ENCODE measurements at places on chromosomes 16 and 17.
A peak's percentile ranks its signal among the peaks of the same experiment; 100 is the strongest.

DNA sequence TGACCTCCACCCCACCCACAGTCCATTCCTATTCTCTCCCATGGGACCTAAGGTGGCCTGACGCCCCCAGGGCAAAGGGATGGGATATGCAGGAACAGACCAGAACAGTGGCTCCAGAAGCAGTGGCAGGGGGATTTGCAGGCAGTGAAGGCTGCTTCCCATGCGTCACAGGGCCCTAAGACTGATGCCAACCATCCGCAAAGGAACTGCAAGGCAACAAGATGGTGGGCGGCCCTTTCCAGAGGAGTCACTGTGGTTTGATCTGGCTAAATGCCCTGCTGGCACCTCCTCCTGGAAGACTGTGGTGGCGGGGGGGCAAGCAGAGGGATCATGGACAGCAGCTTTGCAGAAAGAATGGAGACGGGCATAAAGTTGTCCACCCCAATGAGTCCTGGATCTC is 4.4 kb upstream of the SLC39A11 start:
- no peak for DNase-seq

DNA sequence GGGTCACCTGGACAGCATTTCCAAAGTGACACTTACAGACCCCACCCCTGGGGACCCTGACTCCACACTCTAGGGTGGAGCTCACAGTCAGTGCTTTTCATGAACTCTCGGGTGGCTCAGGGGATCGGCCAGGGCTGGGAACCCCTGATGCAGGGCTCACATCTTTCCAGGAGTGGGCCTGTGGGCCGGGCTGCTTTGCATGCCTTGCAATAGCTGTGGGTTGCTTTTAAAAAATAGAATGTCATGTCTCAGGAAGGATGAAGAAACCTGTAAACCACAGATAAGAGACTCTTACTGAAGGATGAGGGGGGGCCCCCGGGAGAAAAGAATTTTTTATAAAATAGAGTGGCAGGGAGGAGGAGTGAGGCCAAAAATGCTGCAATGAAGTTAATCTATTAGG is 40.2 kb downstream of the RBFOX3 start:
- no peak for DNase-seq

DNA sequence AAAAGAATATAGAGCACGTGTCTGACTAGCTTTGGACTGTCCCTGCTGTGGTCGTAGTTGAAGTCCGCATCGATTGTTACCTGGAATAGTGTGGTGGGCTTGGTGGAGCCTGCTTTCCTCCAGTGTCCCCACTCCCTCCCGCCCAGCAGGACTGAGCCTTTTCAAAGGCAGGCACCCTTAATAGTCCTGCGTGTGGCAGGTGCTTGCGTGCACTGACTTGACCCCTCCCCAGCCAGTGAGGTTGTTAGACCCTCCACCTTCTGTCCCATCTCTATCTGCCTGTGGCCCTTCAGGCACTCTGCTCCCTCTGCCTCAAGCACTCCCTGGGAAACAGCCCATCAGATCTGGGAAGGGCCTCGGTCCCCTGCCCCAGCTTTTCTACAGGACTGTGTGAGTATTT is 36.6 kb downstream of the TMEM11 start:
- no peak for DNase-seq

- DNase-seq = peak; percentile 49
These were observed 6.0 kb upstream of the IGFBP4 start for GRCh38 chr17:40437095-40437732.

- peak; percentile 18 for DNase-seq
These were observed 53.0 kb upstream of the MEAK7 start for GRCh38 chr16:84557504-84557903.

GRCh38 chr16:70686376-70687101 is 686 bp upstream of the MTSS2 start:
- no peak for DNase-seq

DNA sequence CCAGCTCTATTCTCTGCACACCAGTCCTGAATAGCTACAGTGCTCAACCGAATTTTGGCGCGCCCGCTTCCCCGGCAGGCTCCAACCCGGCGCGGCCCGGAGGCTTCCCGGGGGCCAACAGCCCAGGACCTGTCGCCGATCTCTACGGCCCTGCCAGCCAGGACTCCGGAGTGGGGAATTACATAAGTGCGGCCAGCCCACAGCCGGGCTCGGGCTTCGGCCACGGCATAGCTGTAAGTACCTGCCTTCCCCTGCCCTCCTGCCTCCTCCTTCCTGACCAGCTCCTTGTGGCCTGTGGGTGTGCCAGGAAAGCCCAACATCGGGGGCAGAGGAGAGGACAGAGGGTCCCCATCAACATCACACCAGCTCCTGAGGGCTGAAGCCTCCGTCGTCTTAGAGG is 70.2 kb downstream of the CCDC182 start:
- DNase-seq = no peak

GRCh38 chr17:76417499-76418143 is 33.2 kb downstream of the SPHK1 start:
- no peak for DNase-seq

DNA sequence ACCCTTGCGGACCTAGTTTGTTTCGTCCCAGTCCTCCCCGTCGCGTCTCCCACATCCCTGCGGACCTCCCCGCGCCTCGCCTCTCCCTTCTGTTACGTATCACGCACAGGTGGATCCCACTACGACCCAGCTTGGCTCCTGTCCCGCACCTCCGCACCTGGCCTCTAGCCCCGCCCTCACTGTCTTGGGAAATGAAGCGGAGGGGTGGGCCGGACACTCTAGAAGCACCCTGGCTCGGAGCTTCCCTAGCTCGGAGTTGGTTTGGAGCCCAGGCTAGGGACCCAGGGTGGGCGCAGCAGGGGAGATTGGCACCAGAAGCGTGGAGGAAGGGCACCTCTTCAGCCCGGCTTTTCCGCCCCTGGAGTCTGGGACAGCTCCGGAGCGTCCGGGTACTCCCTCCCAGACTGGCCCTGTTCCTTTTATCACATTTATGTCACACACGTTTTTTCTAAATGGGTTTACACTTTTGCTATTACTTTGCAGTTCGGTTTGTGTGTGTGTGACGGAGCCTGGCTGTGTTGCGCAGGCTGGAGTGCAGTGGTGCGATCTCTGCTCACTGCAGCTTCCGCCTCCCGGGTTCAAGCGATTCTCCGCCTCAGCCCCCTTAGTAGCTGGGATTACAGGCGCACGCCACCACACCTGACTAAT is 1.4 kb upstream of the CEMP1 start:
- peak; percentile 20 for DNase-seq

- DNase-seq = peak; percentile 82
These were observed 543 bp downstream of the STX4 start for GRCh38 chr16:31033709-31034492.

DNA sequence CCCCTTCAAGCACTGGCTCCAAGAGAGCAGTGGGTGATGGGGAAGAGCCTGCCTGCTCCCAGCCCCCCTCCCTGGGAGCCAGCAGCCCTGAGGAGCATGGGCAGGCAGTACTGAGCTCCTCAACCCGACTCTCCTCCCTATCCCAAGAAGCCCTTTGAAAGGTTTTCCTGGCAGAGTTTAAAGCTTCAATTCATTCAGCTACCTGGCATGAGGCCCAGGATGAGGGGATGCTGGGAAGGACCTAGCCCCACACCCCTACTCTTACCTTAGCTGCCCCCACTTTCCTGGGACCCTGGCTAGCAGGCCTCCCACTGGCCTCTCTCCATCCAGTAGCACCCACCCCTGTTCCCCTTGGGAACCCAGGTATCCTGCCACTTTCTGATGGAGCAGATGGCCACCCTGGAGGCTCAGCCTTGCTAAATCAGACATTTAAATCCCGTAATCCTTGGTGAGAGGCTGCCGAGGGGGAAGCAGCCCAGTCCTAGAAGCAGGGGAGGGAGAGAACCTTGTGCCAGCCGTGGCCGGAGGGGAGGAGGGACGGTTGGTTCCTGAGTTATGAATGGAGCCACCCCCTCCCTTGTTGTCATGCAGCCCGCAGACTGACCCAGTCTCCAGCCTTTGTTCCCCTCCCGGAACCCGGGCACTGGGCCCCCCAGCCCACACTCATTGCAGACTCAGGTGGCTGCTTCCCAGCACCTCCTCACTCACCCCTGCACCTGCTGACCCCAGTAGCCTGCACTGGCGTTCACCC is 17.1 kb downstream of the ATP1B2 start:
- DNase-seq = no peak

DNA sequence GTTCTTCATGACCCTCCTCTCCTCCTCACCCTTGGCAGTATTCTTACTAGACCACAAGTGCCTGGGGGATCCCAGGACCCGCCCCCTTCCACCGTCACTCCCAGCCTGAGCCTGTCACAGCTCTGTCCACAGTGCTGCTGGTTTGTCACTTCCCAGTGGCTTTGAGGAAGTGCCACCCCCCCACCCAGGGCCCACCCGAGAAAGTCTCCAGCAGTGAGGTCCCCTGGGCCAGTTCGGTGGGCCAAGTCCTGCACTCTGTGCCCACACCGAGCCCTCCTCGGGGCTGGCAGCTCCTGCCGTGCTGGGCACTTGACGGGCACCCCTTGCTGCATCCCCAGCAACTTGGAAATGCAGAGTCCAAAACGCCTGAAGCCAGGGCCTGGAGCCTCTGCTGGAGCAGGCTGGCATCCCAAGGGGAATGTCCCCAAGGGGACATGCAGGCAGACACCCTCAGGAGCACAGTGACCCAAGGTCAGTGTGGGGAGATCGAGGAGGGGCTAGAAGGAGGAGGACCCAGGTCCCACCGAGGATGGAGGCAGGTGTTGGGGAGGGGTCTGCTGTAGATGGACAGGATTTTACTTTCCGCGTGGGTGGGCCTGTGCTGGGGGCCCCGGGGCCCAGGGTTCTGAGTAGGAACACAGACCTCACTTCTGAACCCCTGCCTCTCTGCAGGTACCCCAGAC is 15.5 kb downstream of the MMP15 start:
- DNase-seq = no peak

DNA sequence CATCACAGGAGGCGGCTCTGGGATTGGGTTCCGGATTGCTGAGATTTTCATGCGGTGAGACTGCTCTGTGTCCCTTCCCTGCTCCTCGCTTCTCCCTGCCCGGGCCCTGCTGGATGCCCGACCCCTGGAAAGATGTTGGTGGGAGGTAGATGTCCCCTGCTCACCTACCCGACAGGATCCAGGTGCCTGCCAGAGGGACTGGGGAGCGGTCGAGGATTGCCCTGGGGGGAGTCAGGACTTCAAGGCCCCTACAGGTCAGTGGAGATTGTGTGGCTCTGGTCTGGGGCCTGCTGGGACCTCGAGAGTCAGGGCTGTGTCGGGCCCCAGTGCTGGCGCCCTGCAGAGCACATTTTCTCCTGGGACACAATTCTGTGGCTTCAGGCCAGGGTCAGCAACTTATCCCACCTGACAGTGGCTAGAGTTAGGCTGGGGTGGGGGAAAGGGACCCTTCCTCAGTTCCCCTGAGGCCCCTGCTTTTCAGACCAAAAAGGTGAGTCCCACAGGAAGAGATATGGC is 3.3 kb downstream of the DECR2 start:
- no peak for DNase-seq

- no peak for DNase-seq
These were observed 1.1 kb upstream of the KPNA2 start for GRCh38 chr17:68034452-68034776.

- DNase-seq = no peak
These were observed 29.7 kb downstream of the ZFPM1 start for GRCh38 chr16:88482630-88483391.

DNA sequence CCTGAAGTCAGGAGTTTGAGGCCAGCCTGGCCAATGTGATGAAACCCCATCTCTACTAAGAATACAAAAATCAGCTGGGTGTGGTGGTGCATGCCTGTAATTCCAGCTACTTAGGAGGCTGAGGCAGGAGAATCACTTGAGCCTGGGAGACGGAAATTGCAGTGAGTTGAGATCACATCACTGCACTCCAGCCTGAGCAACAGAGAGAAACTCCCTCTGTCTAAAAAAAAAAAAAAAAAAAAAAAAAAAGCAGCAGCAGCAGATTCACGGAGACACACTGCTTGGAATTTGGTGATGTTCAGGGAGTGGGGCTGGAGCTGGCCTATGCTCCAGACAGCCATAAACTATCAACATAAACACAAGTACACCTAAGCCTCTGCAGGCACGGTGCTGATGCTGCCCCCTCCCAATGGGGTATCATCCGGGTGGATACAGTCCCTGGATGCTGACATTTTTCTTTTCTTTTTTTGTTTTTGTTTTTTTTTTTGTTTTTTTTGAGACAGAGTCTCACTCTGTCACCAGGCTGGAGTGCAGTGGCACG is 39.6 kb upstream of the RHOT1 start:
- DNase-seq = peak; percentile 86

DNA sequence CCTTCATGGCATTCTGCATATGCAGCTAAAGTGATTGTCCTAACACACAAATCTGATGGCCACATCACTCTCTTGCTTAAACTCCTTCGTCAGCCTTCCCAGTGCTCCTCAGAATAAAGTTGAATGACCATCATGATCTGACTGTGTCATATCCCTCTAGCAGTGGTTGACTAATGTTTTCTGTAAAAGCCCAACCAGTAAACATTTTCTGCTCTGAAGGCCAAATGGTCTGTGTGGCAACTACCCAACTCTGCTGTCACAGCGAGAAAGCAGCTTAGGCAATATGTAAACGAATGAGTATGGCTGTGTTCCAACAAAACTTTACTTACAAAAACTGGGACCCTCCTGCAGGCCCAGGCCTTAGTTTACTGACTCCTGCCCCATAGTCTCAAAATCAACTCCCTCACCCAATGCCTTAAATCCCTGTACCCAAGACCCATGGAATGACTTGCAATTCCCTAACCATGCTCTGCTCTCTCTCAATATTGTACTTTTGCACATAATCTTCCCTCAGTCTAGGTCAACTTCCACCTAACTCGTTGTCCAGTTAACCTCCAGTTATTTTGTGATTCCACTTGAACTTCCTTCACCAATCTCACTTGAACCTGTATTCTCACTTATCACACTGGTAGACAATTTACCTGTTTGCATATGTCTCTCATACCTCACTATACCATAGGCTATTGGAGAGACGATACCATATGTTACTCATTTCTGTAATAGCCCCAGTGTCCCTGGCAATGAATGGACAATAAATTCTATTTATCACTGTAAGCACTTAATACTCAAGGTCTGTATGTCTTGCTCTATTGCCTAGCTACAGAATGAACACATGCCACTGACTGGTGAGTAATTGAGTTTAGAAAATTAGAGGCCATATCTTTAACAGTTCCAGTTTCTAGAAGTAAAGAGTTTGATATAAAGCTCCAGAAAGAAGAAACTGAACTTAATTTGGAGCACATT is 29.1 kb downstream of the TMEM100 start:
- DNase-seq = no peak

DNA sequence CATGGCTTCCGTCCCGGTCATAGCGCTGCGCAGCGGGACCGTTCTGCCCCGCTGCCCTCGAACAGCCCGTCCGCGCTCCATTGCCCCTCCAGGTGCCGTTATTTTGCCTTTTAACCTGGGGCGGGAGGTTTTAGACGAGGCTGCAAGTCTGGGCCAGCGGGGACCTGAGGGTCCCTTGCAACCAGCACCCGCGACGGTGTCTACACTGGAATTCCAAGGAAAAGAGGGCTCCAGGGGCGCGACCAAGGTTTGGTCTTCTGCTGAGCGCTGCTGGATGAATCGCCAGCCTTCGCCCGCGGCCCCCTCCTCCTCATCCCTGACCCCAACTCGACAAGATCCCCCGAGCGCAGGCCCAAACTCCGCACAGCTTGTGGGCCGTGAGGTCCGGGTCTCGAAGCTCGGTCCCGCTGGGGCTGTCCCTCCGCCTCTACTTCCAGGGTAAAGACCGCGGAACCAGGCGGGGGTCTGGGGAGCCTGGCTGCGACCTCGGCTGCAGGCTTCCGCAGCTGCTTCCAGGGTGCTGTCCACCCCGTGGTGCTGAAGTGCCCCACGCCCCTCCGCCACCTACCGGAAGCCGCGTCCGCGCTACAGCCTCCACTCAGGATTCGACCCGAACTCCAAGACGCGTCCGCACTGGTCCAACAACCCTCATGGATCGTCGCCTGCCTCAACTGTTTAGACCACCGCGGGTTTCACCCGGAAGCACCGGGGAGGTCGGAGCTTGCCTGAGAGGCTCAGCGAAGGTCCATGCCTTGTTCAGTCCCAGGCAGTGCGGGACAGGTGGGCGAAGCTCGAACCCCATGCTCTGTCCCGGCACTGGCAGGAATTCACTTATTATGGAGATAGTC is 10.1 kb upstream of the CA4 start:
- peak; percentile 69 for DNase-seq

All from fibroblast of skin of back (primary cell).